CD4-positive, alpha-beta T cell treated with Interleukin-17A for 1 hour (primary cell): ENCODE measurements at places on chromosomes 2 and 18.

DNA sequence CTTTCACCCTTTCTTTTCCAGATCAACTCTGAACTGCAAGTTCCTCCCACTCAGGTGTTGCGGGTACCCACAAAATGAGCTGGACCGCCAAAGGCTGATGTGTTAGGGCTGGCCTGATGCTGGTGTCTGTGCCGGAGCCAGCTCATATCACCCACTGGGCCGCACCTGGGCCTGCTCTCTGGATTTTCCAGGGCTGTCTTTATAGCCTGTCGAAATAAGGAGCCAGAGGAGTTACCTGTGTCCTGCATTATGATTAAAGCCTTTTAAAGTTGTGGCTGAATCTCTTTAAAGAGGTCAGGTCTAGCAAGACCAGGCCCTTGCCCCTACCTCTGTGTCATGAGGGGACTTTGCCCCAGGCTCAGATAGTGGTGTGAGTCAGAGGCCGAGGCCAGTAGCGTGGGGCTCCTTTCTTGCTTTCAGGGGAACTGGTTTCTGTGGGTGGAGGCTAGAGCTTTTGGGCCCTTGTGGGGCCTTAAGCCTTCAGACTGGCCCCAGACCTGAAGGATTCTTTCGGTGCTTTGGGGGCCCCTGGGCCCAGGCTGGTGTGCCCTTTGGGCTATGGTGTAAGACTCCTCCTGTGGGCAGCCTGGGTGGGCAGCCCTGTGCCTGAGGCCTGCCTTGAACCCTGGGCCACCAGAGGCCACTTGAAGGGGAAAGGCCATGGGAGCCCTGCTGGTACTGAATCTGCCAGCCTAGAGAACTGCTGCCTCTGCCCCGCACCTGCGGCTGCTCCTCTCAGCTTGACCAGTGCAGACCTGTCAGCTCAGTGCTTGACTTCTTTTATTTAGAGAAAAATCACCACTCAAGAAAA, 21.3 kb downstream of the OTOF start:
- DNase-seq: no peak

DNA sequence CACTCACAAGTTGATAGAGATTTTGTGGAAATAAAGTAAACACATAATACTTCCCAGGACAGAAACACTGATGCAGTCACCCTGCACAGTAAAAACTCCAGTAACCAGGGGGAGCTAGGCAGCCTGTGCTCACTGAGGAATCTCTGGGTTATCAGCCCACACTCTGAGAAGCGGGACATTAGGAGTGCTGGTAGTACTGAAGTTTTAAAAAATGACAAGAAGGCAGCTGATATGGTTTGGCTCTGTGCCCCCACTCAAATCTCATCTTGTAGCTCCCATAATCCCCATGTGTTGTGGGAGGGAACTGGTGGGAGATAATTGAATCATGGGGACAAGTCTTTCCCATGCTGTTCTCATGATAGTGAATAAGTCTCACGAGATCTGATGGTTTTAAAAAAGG, 31.4 kb downstream of the KCTD1 start:
- DNase-seq: no peak

DNA sequence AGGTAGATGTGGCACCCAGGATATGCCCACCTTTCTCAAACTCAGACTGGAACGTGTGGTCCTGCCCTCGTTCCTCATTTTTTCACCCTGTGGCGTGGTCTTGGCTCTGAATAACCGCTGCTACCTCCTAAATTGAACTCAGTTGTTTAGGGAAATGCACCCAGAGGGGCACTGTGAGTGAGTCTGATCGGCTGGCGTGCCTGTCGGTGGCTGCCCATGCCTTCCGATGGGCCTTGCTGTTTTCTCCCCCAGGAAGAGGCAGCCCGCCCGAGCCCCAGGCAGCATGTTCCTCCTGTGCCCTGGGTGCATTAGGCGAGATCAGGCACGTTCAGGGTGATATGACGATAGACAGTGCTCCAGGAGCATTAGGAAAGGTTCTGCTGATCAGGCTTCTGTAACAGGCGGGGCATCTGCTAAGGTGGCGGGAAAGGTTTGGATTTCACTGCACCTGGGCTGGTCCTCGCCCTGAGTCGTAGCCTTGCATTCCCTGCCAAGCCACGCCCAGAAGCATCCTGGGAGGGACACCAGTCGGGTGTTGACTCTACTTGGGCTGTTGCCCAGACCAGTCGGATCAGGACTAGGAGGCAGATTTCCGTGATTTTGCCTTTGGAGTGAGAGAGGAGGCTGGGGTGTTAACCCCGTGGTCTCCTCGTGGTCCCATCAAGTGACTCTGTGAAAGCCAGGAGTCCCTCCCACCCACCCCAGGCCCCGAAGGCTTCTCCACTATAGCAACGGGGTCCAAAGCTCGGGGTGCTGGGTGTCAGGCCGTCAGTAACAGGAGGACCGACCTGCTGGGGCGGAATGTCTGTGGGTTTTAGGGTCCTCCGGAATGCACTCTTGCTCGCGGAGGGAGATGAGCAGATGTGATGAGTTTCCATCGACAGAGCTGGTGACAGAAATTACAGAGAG, 75.1 kb downstream of the SH3BP4 start:
- DNase-seq: no peak

DNA sequence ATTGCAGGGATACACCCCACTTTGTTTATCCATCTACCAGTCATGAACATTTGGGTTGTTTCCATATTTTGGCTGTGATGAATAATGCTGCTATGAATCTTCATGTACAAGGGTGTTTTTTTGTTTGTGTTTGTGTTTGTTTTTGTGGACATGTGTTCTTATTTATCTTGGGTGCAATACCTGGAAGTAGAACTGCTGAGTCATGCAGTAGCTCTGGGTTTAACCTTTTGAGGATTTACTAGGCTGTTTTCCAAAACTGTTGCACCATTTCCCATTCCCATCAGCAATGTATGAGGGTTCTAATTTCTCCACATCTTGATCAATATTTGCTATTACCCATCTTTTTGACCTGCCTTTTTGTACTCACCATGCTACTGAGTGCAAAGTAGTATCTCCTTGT, 140.0 kb upstream of the CYP1B1 start:
- no peak for DNase-seq

DNA sequence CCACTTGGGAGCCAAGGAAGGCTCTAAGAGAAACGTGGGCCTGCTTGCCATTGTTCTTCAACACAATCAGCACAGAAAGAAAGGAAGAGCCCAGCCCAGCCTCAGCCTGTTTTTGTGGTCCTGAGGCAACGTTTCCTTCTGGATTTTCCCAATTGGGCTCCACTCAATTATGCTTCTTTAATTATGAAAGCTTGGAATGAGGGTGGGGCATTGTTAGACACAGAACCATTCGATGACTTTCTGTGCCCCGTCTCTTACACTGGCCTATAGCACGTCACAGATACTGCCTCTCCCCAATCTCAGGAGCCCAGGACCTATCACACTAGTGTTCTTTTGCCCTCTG, 207.4 kb downstream of the ZFP36L2 start:
- DNase-seq: no peak

DNA sequence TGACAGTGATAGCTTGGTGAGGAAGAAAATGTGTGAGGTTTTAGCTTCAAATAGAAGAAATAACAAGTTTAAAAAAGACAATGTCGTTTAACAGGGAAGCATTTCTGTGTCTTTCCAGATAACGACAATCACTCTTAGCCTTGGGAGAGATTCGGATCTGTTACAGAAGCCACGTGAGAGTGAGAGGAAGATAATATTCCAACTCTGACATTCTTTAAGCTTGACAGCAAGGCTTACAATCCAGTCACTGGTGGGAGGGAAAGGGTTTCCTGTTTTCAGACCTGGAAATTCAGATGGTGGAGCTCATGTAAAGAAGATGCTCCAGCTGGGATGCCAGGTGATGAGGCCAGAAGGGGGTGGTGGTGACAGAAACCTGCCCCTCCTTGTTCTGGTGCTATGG, 30.8 kb downstream of the FBXO48 start:
- no peak for DNase-seq

- peak; percentile 83 for DNase-seq
These were observed 16.8 kb upstream of the HES6 start for GRCh38 chr2:238256594-238257104.

GRCh38 chr2:102168026-102168771, 18.6 kb upstream of the IL1RL2 start:
- DNase-seq: no peak

- DNase-seq: no peak
These were observed 84.6 kb downstream of the SLC66A3 start for GRCh38 chr2:11239666-11240462.
